ENCODE measurements at places on chromosomes 16 and 17.

- DNase-seq: no peak
Observed at GRCh38 chr17:21242026-21242697, 11.0 kb downstream of the NATD1 start.

DNA sequence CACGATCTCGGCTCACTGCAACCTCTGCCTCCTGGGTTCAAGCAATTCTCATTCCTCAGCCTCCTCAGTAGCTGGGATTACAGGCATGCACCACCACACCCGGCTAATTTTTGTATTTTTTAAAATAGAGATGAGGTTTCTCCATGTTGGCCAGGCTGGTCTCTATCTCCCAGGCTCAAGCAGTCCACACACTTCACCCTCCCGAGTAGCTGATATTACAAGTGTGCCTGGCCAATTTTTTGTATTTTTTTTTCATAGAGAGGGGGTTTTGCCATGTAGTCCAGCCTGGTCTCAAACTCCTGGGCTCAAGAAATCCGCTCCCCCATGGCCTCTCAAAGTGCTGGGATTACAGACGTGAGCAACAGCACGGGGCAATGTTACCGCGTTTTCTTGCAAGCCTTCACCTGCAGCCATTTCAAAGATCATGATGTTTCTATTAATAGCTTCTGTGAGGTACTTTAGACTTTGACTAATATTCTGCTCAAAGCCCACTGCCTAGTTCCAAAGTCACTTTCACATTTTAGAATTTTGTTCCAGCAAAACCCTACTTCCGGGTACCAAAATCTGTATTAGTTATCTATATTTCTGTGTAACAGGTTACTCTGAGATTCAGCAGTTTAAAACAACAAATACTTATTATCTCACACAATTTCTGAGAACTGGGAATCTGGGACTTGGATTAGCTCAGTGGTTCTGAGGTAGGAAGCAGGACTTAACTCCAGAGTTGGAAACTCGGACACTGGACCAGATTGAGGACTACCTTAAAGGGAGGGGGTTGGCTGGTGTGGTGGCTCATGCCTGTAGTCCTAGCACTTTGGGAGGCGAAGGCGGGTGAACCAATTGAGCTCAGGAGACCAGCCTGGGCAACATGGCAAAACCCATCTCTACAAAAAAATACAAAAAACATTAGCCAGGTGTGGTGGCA, 12.0 kb upstream of the MED13 start:
- DNase-seq: no peak

- no peak for DNase-seq
Observed at GRCh38 chr16:78704416-78704815, 605.0 kb downstream of the WWOX start.

DNA sequence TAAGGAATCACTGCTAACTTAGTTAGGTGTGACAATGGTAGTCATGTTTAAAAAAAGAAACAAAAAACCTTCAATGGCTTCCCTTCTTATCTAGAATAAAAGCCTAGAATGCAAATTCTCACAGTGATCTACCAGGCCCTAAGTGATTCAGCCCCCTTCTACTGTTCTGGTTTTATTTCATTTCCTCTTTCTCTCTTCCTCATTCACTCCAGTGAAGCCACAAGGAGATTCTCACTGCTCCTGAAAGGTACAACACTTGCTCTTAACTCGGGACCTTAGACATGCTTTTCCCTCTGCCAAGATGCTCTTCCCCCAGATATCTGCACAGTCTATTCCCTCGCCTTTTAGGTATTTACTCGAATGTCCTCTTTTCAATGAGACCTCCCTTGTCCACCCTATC, 3.7 kb downstream of the PIGS start:
- no peak for DNase-seq

- DNase-seq: no peak
Observed at GRCh38 chr17:43118679-43119615, 6.2 kb downstream of the BRCA1 start.

GRCh38 chr17:74603746-74604145, 11.7 kb upstream of the CD300LD start:
- DNase-seq: no peak

- DNase-seq: no peak
Observed at GRCh38 chr16:959232-960040, 11.3 kb downstream of the LMF1 start.

DNA sequence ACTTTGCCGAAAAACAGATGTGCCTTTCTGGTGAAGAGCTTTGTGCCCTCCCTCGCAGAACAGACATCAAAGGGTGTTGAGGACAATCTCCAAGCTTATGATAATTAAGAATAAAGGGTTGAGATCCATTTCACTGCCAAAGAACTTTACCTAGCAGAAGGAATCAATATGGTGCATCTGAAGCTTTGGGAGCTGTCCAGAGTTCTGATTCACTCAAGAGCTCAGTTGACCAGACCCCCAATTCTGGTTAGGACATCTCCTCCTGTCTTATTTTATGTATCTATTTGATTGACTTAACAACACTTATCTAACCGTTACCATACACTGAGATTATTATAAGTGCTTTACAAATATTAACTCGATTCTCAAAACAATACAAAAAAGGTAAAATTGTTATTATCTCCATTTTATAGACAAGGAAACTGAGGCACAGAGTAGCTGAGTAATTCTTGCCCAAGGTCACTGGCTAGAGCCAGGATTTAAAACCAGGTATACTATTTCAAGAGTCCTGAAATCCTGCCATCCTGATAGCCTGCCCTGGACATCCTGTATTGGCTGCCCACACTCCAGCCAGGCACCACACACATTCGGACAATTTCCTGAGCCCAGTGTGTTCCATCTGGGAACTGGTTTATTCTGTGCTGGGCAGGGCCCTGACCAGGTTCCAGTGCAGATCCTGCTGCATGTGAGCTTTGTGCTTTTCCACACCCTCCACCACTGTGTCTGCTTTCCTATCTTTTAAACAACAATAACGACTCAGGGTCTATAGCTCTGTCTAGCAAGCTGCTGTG, 29.8 kb downstream of the PITPNM3 start:
- DNase-seq: no peak

- DNase-seq: peak; percentile 50
Observed at GRCh38 chr16:87203060-87203656, 114.0 kb downstream of the C16orf95 start.

- no peak for DNase-seq
Observed at GRCh38 chr16:48340054-48340453, 45.2 kb downstream of the SIAH1 start.

DNA sequence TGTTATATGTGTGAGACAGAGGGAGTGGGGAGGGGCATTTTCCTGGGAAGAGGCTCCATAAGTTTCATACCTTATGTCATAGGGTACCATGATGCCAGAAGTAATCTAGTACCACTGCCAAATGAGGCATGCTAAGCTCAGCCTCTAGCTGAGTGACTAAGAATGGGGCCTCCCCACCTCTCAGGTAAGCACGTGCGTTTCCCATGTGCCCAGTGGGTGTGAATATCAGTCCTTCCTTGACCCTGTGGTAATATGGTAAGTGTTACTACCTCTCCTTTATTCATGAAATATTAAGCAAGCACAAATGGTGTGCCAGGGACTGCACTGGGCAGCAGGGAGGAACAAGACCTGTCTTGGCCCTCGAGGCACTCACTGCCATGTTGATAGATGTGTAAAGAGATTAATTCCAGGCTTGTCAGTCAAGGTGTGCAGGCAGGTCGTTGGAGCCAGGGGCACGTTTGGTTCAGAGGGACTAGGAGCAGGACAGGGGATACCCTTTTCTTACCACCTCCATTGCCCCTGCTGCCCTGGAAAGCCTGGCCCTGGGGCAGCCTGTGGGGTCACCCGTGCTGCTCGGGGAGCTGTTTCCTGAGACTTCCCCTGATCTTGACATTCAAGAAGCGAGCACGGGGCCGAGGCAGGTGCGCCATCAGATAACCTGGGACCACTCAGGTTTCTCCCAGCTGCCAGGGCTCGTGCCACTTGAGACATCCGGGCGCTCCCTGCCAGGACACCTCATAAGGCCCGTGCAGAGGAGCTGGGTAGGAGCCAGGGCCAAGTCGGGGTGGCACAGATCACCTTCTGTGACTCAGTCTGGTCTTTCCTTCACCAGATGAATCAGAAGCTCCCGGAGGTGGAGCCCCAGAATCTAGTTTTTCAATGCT, 8.8 kb downstream of the RSAD1 start:
- no peak for DNase-seq

GRCh38 chr16:68478526-68479250, 30.4 kb upstream of the SMPD3 start:
- no peak for DNase-seq

- DNase-seq: no peak
Observed at GRCh38 chr16:85968041-85968920, 69.3 kb downstream of the IRF8 start.

- DNase-seq: no peak
Observed at GRCh38 chr16:3854750-3855541, 25.6 kb downstream of the CREBBP start.

- DNase-seq: no peak
Observed at GRCh38 chr17:50817838-50818237, 17.5 kb upstream of the WFIKKN2 start.

DNA sequence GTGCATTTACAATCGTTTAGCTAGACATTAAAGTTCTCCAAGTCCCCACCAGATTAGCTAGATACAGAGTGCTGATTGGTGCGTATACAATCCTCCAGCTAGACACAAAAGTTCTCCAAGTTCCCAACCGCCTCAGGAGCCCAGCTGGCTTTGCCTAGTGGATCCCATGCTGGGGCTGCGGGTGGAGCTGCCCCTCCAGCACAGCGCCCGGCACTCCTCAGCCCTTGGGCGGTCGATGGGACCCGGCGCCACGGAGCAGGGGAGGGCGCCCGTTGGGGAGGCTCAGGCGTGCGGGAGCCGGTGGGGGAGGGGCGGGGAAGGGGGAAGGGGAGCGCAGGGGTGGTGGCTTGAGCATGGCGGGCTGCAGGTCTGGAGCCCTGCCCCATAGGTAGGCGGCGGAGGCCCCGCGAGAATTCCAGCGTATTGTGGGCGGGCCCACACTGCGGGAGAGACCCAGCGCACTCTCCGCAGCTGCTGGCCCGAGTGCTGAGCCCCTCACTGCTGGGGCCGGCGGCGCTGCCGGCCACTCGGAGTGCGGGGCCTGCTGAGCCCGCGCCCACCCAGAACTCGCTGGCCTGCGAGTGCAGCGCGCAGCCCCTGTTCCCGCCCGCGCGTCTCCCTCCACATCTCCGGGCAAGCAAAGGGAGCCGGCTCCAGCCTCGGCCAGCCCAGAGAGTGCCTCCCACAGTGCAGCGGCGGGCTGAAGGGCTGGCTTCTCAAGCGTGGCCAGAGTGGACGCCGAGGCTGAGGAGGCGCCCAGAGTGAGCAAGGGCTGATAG, 907.5 kb downstream of the CDH8 start:
- no peak for DNase-seq

DNA sequence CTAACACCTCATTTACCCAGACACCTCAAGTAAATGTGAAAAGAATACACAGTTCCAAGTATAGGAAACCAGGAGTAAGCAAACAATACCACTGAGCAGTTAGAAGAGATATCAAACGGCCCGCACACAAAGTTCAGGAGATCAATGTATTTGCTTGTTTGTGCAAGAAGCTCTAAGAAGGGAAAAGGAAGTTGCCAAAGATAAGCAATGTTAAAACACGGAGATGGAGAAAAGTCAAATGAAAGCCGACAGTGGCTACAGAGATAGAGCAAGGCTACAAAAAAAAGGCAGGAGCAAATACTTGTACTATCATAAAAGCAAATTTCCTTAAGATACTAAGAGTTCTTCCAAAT, 29.5 kb downstream of the PSME3IP1 start:
- no peak for DNase-seq

DNA sequence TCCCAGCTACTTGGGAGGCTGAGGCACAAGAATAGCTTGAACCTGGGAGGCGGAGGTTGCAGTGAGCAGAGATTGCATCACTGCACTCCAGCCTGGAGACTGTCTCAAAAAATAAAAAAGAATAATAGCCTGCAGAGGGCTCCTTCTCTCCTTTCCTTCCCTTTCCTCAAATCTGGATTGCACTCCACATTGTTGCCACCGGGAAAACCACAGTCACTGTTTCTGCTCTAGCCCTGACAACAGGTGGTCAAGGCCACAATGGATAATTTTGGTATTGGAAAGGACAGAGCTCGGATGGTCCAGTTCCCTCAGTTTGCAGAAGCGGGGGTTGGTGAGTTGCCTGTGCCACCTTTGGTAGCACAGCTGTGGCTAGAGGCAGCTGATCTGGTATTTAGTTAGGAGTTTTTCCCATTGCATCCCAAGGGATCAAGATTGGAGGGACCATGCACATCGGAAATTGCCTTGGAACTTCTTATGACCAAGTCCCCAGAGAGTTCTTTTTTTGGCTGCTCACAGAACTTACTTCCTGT, 44.7 kb upstream of the PRSS54 start:
- DNase-seq: no peak
